Choroid plexus epithelial cell (primary cell): ENCODE measurements at places on chromosomes 16 and 17.

GRCh38 chr17:40471846-40472732, 28.8 kb downstream of the IGFBP4 start:
- DNase-seq: peak; percentile 67

DNA sequence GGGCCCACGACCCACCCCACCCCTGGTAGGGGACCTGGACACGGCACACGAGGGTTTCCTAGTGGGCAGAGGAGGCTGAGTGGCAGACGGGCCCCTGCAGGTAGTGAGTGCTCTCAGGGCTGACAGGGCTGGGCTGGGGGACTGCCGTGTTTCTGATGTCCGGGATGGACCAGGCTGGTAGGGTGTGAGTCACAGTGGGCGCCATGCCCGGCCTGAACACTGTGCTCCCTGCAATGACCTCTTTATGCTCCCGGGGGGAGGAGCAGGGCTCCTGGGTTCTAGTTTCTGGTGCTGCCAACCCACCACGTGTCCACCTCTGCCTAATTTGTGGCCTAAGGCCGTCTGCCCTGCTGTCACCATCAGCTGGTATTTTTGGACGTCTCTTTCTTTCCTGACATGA, 26.3 kb downstream of the ARHGAP23 start:
- DNase-seq: peak; percentile 53

DNA sequence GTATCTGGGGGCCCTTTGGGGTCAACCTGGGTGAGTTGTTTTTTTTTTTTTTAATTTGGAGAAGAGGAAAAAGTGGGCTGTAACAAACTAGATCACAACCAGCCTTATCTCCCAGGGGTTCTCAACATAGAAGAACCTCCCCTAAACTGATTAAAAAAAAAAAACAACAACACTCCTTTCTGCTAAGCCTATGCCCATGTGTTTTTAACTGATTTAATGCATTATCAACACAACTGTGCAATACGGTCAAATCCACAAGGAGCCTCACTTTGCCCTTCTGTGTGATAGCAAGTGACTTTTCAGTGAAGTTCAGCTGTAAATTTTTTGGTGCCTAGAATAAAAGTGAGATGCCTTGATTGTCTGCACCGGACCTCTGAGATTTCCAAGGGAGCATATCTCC, 646 bp downstream of the MYH11 start:
- no peak for DNase-seq

- peak; percentile 60 for DNase-seq
Observed at GRCh38 chr16:16092925-16093627, 130.2 kb downstream of the ABCC6 start.

- no peak for DNase-seq
Observed at GRCh38 chr17:45433159-45433535, 477 bp upstream of the ARHGAP27 start.

DNA sequence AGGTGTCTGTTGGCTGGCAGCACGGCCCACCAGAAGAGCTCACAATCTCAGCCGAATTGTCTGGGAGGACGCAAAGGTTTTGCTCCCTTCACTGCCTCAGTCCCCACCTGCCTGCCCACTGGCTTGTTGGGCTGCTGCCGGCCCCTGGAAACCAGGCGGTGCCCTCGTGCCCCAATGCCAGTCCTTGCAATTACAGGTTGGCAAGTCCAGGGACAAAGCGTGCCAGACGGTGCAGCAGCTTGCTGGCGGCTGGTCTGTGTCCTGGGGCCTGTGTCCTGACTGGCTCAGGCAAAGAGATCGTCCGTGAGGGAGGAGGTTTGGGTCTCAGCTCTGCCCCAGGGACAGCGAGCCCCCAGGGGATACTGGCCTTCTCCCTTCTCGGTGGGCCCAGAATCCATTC, 24.6 kb upstream of the SPNS2 start:
- DNase-seq: no peak

- peak; percentile 66 for DNase-seq
Observed at GRCh38 chr16:21083729-21084268, 66.8 kb downstream of the DNAH3 start.

DNA sequence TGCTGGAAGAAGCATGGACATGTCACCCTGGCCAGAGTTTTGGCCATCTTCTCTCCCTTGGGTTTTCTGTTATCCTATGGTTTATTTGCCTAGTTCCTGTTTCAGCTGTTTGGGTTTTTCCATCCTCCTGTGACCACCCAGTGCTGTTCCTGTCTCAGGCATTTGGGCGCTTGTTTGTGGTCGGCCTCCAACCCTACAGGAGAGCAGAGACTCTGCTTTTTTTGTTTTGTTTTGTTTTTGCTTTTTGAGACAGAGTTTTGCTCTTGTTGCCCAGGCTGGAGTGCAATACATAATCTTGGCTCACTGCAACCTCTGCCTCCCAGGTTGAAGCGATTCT, 3.3 kb upstream of the ZC3H7A start:
- no peak for DNase-seq

DNA sequence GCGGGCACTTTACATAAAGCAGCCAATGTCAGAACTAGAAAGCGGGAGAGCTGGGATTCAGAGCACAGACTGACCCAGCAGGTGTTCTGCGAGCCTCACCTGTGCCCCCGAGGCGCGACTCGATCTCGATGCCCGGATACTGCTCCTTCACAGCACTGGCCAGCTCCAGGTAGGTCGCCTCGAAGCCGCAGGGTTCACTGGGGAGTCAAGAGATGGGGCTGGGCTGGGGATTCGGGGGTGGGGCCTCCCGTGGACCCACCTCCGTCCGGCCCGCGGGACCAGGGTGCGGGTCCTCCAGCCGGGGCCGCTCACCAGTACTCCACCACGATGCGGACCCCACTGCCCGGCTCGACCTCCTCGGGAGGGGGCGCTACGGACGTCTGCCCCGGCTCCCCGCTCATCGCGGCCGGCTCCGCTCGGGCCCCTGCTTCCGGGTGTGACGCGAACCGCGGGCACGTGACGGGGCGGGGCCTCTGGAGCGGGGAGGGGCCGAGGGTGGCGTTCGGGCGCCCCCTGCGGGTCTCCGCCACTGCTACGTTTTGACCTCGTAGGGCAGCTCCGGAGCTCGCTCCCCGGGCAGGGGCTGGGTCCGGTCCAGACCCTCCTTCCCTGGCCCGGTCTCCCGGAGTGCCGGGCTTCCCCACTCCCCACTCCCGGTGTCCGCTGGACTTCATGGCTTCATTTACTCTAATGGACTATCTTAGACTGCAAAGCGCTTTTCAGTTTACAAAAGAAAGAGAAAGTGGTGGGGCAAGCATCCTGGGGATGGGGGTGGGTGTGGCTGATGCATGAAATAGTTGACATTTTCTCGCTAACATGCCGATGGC, at the start of gene MIEN1:
Gene MIEN1, minus strand, starts transcription at position 438 of the 827 bp plus-strand sequence. Its CDS starts 37 bp downstream, at position 401.
- peak; percentile 82 for DNase-seq

- no peak for DNase-seq
Observed at GRCh38 chr16:30527635-30528178, 1.3 kb upstream of the ZNF768 start.

DNA sequence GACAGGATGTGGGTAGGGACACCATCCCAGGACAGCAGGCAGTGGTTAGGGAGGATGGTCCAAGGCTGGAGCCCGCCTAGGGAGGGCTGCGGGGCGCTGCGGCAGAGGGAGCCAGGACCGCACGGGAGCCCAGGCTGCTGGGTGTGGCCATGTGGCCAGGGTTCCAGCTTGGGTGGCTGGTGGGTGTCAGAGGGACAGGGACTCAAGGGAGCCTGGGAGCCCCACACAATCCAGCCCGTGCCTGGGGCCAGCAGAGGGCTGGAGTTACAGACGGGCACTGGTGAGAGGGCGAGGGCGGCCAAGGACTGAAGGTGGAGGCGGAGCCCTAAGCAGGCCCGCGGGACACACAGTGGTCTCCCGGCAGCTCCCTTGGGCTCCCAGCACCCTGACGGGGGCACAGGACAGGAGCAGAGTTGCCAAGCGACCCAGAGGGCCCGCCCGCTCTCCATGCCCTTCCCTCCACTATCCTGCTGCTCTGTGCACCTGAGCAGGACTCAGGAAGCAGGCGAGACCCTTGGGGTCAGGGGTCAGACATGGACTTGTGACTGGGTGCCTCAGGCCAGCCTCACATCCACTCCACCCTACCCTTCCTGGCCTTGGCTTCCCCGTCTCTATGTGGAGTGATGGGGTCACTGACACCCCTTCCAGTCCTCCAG, 7.1 kb downstream of the MRPL28 start:
- no peak for DNase-seq

GRCh38 chr16:56075732-56076388, 115.4 kb upstream of the GNAO1 start:
- no peak for DNase-seq

- DNase-seq: no peak
Observed at GRCh38 chr17:43025766-43026537, 921 bp downstream of the RND2 start.

- DNase-seq: no peak
Observed at GRCh38 chr16:81588326-81589081, 143.9 kb downstream of the CMIP start.

DNA sequence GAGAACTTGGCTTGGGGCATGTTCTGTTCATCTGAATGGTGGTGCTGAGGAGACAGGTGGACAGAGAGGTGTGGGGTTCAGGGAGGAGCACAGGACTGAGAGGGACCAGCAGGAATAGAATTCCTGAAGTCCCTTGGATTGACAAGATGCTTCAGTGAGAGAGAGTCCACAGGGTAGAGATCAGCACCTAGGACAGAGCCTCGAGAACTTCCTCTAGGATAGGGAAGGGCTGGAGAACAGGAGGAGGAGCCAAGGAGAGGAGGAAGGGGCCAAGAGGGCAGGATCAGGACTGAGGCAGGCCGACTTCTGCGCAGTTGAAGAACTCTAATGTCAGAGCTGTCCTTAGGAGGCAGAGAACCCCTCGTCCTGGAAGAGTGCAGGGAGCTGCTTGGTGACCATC, 138.4 kb downstream of the PRKCB start:
- no peak for DNase-seq

DNA sequence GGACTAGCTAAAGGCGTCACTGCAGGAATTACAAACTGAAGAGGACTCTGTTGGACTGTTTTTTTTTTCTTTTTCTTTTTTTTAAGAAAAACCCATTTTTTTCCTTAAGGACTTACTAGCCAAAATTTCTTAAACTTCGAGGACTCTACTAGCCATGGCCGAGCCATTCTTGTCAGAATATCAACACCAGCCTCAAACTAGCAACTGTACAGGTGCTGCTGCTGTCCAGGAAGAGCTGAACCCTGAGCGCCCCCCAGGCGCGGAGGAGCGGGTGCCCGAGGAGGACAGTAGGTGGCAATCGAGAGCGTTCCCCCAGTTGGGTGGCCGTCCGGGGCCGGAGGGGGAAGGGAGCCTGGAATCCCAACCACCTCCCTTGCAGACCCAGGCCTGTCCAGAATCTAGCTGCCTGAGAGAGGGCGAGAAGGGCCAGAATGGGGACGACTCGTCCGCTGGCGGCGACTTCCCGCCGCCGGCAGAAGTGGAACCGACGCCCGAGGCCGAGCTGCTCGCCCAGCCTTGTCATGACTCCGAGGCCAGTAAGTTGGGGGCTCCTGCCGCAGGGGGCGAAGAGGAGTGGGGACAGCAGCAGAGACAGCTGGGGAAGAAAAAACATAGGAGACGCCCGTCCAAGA, 878 bp downstream of the HEXIM1 start:
- DNase-seq: peak; percentile 86

GRCh38 chr17:70202840-70203239, 33.5 kb downstream of the KCNJ2 start:
- no peak for DNase-seq

DNA sequence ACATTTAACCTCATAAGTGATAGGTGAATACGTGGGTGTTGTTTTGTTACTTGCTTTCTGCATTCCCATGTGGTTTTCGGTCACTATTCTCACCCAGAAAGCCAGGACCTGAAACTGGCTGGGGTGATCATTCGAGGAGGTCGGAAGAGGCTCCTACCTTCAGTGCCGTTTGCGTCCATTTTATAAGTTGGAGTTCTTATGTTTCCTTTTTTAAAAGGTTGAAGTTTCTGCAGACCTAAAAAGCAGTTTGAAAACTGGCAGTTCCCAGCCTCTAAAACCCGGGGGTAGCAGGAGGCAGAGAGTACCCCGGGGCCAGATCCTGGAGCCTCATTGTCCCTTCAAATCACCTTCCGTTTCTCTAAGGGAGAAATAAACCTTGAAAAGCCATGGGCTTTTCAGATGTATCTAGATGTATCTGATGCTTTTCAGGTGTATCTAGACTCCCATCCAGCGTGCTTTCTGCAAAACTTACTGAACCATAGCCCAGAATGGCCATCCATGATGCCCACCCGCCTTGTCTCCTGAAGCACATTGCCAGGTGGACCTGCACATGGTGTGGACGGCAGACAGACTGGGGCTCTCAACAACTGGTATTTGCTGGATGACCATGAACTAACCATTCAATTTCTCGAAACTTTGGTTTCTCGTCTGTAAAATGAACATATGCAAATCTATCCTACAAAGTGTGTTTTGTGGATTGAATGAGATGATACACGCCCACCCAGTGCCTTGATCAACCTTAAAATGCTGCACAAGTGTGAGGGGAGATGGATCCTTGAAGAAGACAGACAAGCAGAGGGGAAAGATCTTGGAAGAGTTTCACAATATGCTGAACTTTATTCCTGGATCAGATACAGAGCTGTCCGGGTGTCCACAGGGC, 1.3 kb downstream of the NLRC5 start:
- DNase-seq: no peak

DNA sequence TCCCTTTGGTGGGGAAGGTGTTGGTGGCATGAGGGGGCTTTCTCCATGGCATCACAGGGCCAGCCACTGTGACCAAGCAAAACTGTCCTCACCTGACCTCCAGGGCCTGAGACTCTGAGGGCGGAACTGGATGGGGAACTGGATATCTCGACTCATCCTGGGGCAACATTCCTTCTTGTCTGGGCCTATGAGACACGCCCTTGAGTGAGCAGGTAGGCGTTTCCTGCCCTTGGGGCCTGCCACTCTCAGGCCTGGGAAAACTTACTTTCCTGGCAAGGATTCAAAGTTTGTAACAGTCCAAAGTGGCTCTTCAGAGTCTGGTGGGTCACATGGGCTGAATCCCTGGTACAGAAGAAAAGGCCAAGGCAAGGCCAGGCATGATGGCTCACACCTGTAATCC, 9.6 kb downstream of the MT1X start:
- peak; percentile 33 for DNase-seq

DNA sequence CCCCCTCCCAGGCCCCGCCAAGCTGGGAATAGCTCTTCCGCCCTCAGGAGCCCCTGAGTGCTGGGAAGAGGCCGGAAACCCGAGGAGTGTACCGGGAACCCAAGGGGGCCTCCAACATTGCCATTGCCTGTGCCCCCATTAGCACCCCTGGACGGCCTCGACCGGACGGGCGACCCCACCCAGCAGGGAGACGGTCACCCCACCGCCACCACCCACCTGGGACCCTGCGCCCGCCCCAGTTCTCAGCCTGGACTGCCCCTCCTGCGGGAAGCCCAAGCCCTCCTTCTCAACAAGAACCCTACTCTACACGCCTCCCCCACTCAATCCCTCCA, 2.0 kb downstream of the CARHSP1 start:
- no peak for DNase-seq

- DNase-seq: peak; percentile 54
Observed at GRCh38 chr16:80198311-80199299, 342.2 kb upstream of the DYNLRB2 start.

DNA sequence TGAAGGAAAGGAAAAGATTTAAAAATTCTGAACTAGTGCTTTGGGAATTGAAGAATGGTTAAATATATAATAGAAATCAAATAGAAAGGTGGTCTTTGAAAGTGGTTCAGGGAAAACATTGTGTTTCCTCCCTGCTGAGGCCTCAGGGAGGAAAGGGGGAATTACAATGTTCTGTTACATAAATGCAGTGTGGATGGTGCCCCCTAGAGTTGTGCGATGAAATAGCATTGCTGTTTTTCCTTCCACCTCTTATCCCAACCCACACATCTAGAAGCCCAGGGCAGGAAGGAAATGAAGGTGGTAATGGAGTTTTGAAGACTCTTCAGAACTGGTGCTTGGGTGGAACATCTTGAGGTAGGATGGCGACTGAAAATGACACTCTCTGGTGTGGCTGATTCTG, 6.4 kb upstream of the TOX3 start:
- no peak for DNase-seq

GRCh38 chr17:19397556-19398041, 10.6 kb upstream of the MFAP4 start:
- no peak for DNase-seq
